Astrocyte (in vitro differentiated cells and primary cell): ENCODE measurements at places on chromosomes 12 and 14. TPM values are rescaled to one million over a fixed set of nuclear protein-coding genes. Genes with fewer than 3 reads are reported as not detected.

The CLEC4A gene
- 0.32 and 1.6 TPM in 2 replicates for total RNA-seq

The IAPP gene
- not detected in 2 replicates for total RNA-seq

The INHBC gene
- total RNA-seq, result not detected in 2 replicates

The P2RX2 gene
- not detected in 2 replicates for total RNA-seq

The RDH16 gene
- 0.31 and 0.32 TPM in 2 replicates for total RNA-seq

The GPR137C gene
- 0.70 and 1.1 TPM in 2 replicates for total RNA-seq

The SCNN1A gene
- 0.94 and 1.3 TPM in 2 replicates for total RNA-seq

The ACRBP gene
- total RNA-seq, result 0.54 and 0.60 TPM in 2 replicates

The GPR84 gene
- not detected in 2 replicates for total RNA-seq

The NYNRIN gene
- total RNA-seq, result 25.4 and 32.0 TPM in 2 replicates

DNA sequence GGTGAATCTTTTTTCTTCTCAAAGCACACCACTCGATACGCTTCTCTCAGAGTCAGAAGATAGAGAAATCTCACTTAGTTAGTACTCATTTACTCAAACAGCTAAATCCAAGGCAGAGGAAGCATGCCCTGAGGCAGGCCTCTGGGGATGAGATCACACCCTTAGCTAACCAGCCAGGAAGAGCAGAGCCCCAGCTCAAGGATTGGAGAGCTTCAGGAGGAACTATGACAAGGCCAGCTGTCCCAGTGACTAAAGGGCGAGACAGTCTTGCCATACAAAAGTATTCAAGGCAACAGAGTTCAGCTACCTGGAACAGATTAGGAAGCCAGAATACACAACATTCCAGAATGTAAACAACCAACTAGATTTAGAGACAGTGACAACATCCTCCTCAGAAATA, 197.7 kb upstream of the CCDC196 start:
- H3K36me3 ChIP-seq, result no peaks in the 10 kb centered on the region
- no peak for DNase-seq
- H3K4me1 ChIP-seq, result no peaks in the 10 kb centered on the region
- H3K4me3 ChIP-seq, result no peak overlapping the region
- H3K27me3 ChIP-seq, result no peaks in the 10 kb centered on the region

- H3K4me3 ChIP-seq, result no peak overlapping the region
- no peaks in the 10 kb centered on the region for H3K27me3 ChIP-seq
- peaks cover 12% of the 10 kb centered on the region for H3K36me3 ChIP-seq
- no peak for DNase-seq
Observed at GRCh38 chr12:922285-922684, 27.2 kb downstream of the RAD52 start.

- DNase-seq, result peak; percentile 2
- H3K4me3 ChIP-seq, result no peak overlapping the region
- H3K27me3 ChIP-seq, result no peaks in the 10 kb centered on the region
- no peak overlapping the region for H3K27ac ChIP-seq
- peaks cover 25% of the 10 kb centered on the region for H3K4me1 ChIP-seq
Observed at GRCh38 chr12:22728987-22729386, 104.0 kb downstream of the ETNK1 start.

GRCh38 chr12:131141514-131141913, 187.8 kb downstream of the ADGRD1 start:
- no peaks in the 10 kb centered on the region for H3K36me3 ChIP-seq
- no peaks in the 10 kb centered on the region for H3K4me1 ChIP-seq
- no peak for DNase-seq
- no peak overlapping the region for H3K4me3 ChIP-seq
- H3K27me3 ChIP-seq, result no peaks in the 10 kb centered on the region

- H3K27ac ChIP-seq, result no peak overlapping the region
- no peak for DNase-seq
- no peaks in the 10 kb centered on the region for H3K4me1 ChIP-seq
- no peak overlapping the region for H3K4me3 ChIP-seq
- H3K36me3 ChIP-seq, result no peaks in the 10 kb centered on the region
Observed at GRCh38 chr14:33218026-33218425, 279.3 kb downstream of the NPAS3 start.

DNA sequence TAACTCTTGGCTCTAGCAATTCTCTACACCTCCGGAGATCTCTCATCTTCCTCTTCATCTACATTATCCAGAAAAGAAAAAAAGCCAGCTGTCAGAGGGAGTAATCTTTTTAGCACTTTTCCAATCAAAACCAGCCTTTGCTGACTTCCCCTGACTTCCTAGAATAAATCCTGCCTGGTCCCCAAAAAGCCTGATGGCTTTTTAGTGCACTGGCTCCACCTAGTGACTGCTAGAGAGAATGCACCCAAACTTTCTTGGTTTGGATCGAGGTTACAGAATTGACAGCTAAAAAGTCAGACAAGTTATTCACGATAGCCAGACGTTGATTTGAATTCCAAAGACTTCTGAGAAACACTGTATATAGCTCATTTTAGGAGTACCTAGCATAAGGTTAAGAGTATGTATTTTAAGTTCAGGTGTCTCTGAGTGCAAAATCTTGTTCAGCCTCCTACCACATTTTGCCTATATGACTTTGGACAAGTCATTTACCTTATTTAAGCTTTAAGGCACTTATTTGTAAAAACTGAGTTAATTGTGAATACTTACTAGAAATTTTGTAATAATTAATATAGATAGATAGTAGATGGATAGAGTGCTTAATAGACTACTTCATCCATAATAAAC, 185.7 kb upstream of the GRIN2B start:
- no peaks in the 10 kb centered on the region for H3K27me3 ChIP-seq
- no peaks in the 10 kb centered on the region for H3K4me1 ChIP-seq
- no peak overlapping the region for H3K4me3 ChIP-seq
- H3K36me3 ChIP-seq, result no peaks in the 10 kb centered on the region

GRCh38 chr14:73460691-73461127, 2.4 kb upstream of the NUMB start:
- H3K27me3 ChIP-seq, result no peaks in the 10 kb centered on the region
- H3K27ac ChIP-seq, result peak overlapping the region; percentile 26

DNA sequence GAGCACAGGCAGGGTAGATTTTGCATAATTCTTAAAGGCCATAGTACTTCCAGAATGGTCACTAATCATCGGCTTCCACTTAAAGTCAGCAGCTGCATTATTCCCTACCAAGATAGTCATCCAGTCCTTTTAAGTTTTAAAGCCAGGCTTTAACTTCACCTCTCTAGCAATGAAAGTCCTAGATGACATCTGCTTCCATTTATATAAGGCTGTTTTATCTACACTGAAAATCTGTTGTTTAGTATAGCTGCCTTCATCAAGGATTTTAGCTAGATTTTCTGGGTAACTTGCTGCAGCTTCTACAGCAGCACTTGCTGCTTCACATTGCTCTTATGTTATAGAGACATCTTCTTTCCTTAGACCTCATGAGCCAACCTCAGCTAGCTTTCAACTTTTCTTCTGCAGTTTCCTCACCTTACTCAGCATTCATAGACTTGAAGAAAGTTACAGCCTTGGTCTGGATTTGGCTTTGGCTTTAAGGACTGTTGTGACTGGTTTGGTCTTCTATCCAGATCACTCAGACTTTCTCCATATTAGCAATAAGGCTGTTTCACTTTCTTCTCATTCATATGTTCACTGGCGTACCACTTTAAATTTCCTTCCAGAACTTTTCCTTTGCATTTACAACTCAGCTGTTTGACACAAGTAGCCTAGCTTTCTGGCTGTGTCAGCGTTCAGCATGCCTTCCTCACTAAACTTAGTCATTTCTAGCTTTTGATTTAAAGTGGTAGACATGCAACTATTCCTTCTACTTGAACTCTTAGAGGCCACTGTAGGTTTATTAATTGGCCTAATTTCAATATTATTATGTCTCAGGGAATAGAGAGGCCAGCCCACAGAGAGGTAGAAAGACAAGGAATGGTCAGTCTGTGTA, 209.9 kb upstream of the GARIN2 start:
- no peaks in the 10 kb centered on the region for H3K27me3 ChIP-seq
- no peak for DNase-seq

DNA sequence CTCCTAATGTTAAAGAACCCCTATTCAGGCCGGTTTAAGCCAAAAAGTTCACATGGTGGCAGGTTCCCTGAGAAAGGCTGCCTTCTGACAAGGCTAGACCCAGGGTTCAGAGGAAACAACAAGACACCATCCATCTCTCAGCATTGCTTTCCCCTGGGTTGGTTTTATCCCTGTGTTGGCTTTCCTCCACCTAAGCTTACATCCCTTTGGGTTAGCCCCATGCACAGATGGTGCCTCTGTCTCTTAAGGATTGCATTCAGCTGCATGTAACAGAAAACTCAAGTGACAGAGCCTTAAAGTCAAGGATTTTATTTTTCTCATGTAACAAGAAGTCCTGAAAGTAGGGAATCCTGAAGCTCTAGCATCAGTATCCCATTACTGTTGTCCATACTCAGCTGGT, 42.8 kb upstream of the RIN3 start:
- H3K4me1 ChIP-seq, result peaks cover 14% of the 10 kb centered on the region
- H3K27ac ChIP-seq, result peak overlapping the region; percentile 19
- no peaks in the 10 kb centered on the region for H3K36me3 ChIP-seq
- peak; percentile 4 for DNase-seq
- no peaks in the 10 kb centered on the region for H3K27me3 ChIP-seq

DNA sequence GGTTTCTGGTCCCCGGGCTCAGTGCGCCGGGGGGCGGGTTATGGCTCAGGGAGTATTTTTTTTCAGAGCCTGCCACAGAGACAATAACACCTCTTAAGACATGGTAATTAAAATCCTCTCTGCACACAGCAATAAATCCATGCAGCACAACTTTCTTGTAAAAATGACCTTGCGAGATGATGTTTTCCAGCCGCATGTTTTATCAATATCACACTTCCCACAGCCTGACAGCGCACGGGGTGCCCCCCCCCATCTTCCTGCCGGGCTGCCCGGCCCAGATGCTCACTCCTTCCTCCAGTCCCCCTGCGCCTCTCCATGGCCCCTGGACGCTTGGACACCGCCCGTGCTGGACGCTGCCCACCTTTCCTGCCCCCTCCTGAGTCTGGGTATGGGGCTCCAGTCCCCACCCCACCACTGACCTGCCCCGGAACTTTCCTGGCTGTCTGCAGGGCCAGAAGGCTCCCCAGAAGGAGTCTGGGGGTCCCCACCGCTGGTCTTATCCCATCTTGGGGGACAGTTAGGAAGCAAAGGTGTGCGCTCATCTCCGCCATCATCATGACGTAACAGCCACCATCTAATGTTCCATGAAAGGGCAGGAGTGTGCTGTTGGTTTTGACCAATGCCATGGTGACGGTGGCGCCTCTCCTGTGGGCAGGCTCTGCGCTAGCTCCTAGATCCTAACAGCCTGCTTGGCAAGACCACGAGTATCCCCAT, 182.9 kb downstream of the KIF26A start:
- H3K36me3 ChIP-seq, result no peaks in the 10 kb centered on the region
- H3K4me1 ChIP-seq, result no peaks in the 10 kb centered on the region
- no peaks in the 10 kb centered on the region for H3K27me3 ChIP-seq

- H3K4me1 ChIP-seq, result peaks cover 12% of the 10 kb centered on the region
- H3K27ac ChIP-seq, result no peak overlapping the region
Observed at GRCh38 chr12:42468341-42468821, 121.2 kb downstream of the PRICKLE1 start.

DNA sequence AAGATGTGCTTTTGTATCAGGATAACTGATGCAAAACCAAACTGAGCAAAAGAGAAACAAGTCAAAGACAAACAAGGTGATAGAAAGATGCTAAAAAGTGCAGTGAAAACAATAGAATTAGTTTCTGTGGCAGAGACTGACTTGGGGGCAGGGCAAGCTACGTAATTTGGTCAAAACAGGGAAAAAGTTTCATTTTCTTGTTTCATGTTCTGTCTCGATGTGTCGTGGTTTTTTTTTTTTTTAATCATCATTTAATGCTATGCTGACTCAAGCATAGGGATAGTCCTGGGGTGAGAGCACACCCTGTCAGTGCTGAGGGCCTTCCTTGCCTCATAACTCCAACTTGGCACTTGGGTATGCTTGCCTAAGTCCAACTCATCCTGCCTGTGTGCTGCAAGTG, 144.1 kb upstream of the PTPRQ start:
- no peak overlapping the region for H3K27ac ChIP-seq
- H3K4me3 ChIP-seq, result no peak overlapping the region
- no peaks in the 10 kb centered on the region for H3K36me3 ChIP-seq
- H3K4me1 ChIP-seq, result no peaks in the 10 kb centered on the region

- H3K36me3 ChIP-seq, result no peaks in the 10 kb centered on the region
- no peak overlapping the region for H3K4me3 ChIP-seq
- H3K4me1 ChIP-seq, result peaks cover 6% of the 10 kb centered on the region
Observed at GRCh38 chr12:105423921-105424320, 93.4 kb downstream of the C12orf75 start.

DNA sequence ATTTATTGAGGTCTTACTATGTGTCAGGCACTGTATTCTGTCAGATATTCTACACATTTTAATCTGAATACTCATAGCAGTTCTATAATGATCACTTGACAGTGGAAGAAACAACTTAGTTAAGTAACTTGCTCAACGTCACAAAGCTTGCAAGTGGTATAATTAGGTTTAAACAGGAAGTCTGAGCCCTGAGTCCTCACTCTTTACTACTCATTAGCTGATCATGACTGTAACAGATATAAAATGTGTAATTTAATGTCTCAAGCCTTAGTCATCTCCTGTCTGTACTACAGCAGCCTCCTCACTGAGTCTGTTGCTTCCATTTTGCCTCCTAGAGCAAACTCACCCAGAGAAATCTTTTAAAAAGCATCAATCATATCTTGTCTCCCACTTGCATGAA, 38.9 kb downstream of the PPP4R4 start:
- DNase-seq, result peak; percentile 77
- no peak overlapping the region for H3K27ac ChIP-seq
- H3K27me3 ChIP-seq, result no peaks in the 10 kb centered on the region
- no peaks in the 10 kb centered on the region for H3K4me1 ChIP-seq
- H3K36me3 ChIP-seq, result no peaks in the 10 kb centered on the region
